ENCODE measurements at places on chromosomes 1 and 21.

- DNase-seq, result no peak
Observed at GRCh38 chr1:175498002-175498401, 245.4 kb downstream of the TNR start.

DNA sequence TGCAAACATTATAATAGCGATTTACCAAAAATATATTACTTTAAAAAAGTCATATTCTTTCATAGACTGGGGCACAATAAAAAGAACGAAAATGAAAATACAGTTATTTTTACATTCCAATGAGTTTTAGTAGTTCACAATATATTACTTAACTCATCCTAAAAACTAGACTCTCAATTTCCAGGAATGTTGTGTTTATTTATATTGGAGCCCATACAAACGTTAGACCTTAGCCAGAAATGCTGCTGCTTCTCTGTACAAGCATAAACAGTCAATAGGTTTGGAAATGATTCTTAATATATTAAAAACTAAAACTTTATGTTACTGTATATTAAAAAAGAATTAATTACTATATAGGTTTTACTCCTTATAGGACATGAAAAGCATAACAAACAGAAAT, 302.3 kb downstream of the BRINP3 start:
- no peak for DNase-seq

GRCh38 chr1:91827459-91828321, 58.3 kb downstream of the TGFBR3 start:
- DNase-seq, result no peak

- no peak for DNase-seq
Observed at GRCh38 chr1:23083714-23084480, 64.6 kb downstream of the KDM1A start.

GRCh38 chr1:66996018-66996682, 57.8 kb downstream of the SLC35D1 start:
- DNase-seq, result peak; percentile 67

GRCh38 chr1:30534551-30534940, 188.8 kb downstream of the MATN1 start:
- no peak for DNase-seq

DNA sequence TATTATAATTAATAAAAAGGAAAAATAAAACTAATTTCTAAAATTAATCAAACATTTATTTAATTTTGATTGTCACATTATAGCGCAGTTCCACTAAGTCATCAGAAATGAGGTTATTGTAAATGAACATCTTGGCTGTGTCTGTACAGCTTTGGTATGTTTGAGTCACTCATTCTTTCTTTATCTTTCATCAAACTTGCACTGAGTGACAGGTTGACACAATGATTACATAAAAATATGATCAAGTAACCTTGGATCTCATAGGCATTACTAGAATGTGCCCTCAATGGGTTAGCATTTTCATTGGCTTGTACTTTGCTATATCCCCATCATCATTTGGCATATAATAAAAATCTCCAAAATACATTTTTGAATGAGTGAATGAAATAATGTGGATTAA, 1353.2 kb upstream of the ADGRL2 start:
- no peak for DNase-seq

DNA sequence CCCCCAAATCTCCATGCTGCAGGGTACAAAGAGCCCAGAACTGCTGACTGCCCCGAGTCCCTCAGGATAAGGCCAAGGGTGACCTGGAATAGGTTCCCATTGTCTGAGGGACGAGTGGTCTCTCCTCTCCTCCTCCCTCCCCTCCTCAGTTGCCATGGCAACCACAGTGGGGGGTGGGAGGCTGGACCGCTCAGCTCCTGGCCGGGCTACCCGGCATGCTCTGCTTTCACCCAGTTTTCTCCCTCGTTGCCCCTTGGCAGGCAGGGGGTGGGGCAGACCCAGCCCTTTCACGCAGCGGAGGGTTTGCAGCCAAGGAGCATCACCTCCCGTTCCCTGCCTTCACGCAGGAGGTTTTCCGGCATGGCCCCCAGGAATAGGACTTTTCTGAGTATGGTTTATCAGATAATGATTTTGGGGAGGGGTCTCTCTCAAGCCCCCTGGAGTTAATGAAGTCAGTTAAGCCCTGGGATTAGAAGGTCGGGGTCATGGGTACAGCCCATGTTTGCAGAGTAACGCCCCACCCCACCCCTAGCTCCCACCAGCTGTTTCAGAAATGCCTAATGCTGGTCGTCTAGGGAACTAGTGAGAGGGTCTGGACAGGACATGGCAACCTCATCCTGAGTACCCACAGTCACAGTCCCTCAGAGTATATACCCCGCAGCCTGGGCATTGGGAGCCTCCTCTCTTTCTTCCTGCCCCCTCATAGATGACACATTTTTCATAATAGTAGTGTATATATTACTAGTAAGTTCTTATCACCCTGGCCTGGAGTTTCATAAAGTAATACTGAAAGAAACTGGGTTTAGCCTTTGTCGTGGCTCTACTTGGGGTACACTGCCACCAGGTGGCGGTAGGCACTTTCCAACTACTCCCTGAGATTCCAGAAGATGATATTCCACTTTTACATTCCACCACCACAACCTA, 20.7 kb downstream of the C1QB start:
- DNase-seq, result no peak

- no peak for DNase-seq
Observed at GRCh38 chr1:116067566-116067890, 43.7 kb upstream of the MAB21L3 start.

GRCh38 chr1:153768316-153769181, 6.7 kb upstream of the SLC27A3 start:
- no peak for DNase-seq

GRCh38 chr1:63859480-63860275, 85.9 kb downstream of the ROR1 start:
- DNase-seq, result no peak

DNA sequence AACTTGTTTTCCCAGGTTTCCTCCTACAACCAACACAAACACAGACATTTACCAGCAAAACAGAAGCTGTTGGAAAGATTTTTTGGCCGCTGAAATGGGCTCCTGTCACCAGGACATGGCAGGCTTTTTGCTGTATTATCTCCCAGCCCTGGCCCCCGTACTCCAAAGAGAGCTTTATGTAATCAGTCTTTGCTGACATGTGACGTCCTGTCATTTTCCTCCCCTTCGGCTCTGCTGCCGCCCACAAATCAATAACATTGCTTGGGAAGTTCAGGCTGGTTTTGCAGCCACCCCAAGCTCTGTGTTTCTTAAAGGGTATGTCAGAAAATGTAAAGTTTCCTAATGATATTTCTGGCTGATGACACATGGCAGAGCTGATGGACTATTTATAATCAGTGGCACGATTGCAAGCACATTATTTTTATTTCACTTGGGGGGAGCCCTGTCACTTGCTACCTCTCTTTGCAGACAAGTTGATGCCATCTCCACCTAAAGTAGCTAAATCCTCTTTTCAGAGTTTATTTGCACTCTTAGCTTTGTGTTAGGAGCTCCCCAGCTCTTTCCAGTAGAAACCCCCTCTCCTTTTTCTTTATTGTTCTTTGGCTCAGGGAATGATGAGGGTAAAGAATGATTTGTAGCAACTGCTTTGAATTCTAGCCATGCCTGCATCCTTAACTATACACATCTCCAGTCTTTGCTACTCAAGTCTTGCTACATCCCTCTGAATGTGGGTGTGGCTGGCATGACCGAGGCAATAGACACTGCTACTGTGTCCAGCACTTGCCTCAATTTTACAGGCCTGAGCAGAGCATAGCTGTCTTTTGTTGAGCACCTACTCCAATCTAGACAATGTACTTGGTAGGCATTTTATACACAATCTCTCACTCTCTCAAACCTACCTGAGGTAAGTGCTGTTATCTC, 67.3 kb downstream of the ELAVL4 start:
- no peak for DNase-seq

GRCh38 chr1:151720974-151721787, at the start of gene RIIAD1:
RIIAD1 (plus strand) TSS chr1:151721522; CDS start chr1:151721537, 15 bp downstream.
- peak; percentile 61 for DNase-seq

DNA sequence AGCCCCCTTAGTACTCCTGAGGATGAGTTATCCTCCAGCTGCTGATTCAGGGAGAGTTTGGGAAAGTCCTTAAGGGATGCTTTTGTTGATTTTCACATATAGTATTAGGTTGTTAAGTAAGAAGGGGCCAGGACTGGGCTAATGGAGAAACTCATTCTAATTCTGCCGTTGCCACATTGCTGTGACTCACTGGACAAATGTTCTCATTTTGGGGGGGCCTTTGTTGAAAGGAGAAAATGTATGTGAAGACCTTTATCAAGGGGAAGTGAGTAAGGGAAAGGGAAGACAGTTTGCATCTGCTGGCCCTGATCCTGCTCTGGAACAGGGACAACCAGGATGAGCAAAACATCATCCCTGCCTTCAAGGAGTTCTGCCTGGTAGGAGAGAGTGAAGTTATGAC, 123.2 kb upstream of the FGGY start:
- no peak for DNase-seq

GRCh38 chr21:39951183-39952101, 84.2 kb downstream of the PCP4 start:
- DNase-seq, result no peak

- no peak for DNase-seq
Observed at GRCh38 chr1:84869720-84870119, 23.3 kb downstream of the LPAR3 start.

- peak; percentile 69 for DNase-seq
Observed at GRCh38 chr1:109793486-109794318, 30.0 kb upstream of the EPS8L3 start.

DNA sequence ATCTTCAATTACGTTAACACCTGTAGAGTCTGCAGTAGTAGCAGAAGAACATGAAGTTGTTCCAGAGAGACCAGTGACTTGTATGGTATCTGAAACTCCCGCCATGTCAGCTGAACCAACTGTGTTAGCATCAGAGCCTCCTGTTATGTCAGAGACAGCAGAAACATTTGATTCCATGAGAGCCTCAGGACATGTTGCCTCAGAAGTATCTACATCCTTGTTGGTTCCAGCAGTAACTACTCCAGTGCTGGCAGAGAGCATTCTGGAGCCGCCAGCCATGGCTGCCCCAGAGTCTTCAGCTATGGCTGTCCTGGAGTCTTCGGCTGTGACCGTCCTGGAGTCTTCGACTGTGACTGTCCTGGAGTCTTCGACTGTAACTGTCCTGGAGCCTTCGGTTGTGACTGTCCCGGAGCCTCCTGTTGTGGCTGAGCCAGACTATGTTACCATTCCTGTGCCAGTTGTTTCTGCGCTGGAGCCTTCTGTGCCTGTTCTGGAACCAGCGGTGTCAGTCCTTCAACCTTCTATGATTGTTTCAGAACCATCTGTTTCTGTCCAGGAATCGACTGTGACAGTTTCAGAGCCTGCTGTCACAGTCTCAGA, 10.3 kb downstream of the SON start:
- DNase-seq, result no peak

GRCh38 chr1:118123116-118123839, 61.8 kb downstream of the SPAG17 start:
- DNase-seq, result no peak

- no peak for DNase-seq
Observed at GRCh38 chr1:155947292-155947691, 5.9 kb downstream of the RXFP4 start.

GRCh38 chr1:59999746-60000145, 73.2 kb upstream of the CYP2J2 start:
- no peak for DNase-seq

DNA sequence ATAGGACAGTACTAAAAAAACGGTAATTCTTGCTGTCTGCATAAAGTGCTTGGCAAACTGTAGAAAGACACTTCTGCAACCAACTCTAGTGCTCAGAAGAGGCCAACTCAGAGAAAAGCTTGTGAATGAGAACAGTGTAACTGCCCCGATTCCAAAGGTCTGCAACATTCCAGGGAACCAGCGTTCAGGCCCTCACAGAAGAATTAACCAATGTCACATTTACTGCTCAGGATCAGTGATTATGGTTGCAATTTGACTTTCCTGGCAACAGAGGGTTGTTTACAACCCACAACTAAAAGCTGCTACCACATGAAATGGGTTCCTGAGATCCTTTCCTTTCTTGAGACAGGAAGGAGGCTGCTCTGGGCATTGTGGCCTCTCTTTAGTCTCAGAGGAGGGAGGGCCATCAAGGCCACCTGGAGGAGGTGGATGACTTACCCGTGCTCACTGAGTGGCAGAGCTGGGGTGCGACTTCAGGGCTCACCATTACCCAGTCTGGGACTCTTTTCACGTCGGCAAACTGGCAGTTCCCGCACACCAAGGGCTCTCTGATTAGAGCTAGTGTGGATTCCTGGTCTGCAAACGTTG, 15.3 kb downstream of the SRSF4 start:
- no peak for DNase-seq

DNA sequence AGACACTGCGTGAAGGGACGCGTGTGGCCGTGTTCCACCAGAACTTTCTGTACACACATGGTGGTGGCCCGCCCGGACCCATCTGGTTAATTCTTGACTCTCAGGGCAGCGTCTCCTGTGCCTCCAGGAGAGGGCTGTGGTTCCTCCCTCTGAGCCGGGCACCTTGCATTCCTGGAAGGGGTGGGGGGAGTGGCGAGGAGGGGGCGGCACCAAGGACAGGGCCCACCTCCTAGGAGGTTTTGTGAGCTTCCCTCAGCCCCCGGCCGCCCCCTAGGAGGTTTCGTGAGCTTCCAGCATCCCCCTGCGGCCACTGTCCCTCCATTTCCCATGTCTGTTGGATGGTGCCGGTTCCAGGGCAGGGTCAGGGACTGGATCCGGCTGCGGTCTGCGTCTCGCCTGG, 28.9 kb downstream of the FAAP20 start:
- no peak for DNase-seq

DNA sequence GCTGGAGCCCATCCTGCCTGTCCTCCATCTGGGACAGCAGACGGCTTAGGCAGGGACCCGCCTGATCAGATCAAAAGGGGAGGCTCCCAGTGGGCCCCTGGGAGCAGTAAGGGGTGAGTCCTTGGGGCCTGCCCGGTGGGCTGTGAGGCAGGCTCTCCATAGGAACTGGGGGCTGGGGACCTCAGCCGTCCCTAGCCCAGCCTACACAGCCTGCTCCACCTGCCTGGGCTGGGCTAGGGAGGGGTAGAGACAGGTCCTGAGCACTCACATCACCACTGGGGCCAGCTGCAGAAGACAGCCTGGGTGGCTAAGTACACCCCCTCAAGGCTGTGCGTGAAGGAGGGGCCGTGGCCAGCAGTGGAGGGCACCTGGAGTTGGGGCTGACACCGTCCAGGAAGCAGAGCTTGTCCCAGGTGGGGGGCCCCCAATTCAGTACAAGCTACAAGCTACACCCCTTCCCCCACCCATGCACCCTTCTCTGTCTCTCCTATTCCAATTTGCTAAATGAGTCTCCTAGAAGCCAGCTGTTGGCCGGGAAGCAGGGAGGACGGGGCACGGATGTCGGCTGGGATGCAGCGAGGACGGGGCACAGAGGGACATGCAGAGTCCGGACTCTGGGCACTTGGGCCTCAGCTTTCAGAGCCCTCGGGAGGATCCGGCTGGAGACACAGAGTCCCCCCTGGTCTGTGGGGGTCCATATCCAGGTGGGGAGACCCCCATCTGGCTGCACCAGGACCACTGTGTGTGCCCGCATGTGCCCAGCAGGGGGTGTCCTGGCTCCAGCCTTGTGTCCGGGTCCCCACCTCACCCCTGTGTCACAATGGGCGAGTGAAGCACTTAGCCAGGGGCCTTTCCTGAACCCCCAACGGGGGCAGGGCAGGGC, 1.7 kb downstream of the ISG15 start:
- no peak for DNase-seq

GRCh38 chr1:227318853-227319607, 738 bp upstream of the CDC42BPA start:
- no peak for DNase-seq

GRCh38 chr1:203278082-203278884, 27.0 kb upstream of the BTG2 start:
- peak; percentile 58 for DNase-seq

GRCh38 chr1:62274496-62275485, 44.4 kb downstream of the KANK4 start:
- DNase-seq, result no peak

GRCh38 chr1:110050602-110051261, 16.3 kb downstream of the STRIP1 start:
- no peak for DNase-seq
